ENCODE measurements at places on chromosomes 4 and X.
A peak's percentile ranks its signal among the peaks of the same experiment; 100 is the strongest.

DNA sequence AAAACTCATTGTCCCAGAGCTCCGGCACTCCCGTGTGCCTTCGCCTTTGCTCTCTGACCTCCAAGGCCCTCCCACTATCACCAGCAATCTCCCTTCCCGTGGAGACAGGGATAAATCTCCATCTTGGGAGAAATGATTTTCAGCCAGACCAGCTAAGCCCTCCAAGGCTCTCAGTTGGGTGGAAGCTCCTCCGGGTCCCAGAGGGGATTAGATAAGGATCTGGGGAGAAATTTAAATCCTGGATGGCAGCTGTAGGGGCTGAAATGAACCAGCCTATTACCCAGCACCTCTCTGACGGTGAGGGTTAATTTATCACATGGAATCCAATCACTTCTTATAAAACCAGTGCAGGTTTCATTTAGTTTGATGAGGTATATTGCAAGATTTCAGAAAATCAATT, 366.2 kb downstream of the FBXW7 start:
- DNase-seq: no peak

- DNase-seq: no peak
Observed at GRCh38 chrX:53354669-53355068, 67.8 kb downstream of the SMC1A start.

- DNase-seq: no peak
Observed at GRCh38 chr4:161554372-161554990, 609.3 kb downstream of the FSTL5 start.

GRCh38 chr4:11404431-11404830, 24.3 kb downstream of the HS3ST1 start:
- DNase-seq: no peak

GRCh38 chrX:10243106-10243505, 86.3 kb downstream of the CLCN4 start:
- DNase-seq: no peak

DNA sequence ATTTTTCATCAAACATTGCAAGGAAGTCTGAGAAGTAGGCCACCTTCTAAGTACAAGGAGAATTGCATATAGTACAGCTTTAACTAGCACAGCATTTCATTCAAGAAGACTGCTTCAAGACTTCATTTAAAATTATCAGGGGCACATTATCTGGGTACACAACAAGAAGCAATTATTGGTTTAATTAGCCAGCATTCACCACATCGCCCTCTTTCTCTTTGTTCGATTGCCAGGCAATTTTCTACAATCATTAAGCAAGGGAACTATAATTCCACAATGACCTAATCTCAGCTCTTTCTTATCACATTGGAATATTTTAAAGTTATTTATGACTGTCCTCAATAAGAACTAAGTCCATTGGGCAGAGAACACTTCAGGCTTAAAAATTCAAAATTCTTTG, 1347.1 kb upstream of the PABPC4L start:
- DNase-seq: no peak

DNA sequence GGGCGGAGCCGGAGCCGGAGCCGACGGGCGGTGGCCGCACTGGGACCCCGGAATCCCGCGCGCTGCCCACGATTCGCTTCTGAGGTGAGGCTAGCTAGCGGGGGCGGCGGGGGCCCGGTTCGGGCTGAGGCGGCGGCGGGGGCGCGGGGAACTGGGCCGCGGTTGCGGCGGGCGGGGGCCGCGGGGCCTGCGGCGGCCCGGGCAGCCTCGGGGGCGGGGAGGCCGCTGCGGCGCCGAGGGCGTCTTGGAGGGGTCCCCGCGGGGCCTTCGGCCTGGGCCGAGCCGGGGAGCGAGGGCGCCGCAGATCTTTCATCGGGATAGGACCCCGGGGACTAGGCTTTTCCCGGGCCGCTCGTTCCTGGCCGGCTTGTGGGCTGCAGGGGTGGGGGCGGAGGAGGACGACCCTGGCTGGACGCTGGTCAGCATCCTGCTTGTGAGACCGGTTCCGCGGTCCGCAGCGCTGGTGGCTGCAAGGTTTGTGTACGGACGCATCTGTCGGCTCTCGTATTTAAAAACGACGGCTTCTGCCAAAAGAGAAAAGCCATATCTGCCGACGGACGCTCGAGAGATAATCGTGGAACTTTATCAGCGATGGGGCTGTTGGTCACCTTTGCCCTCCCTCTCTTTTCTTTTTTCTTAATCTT, 419 bp downstream of the ADD1 start:
- DNase-seq: peak; percentile 50

DNA sequence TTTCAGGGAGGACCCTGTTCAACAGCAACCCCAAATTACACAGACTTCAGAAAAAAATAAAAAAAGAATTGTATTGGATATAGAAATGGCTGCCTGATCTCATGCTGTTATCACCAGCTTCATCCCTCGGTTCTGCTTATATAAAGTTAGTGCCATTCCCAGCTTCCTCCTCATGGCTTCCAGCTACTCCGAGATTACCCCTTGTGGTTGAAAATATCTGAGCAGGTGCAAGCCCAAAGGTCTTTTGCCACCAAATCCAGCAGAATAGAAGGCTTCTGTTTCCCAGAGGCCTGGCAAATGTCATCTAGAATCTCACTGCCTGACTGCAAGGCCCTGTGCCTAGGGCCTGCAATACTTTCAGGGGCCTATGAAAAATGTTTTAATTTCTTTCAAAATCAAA, 13.8 kb upstream of the HPGDS start:
- DNase-seq: no peak

DNA sequence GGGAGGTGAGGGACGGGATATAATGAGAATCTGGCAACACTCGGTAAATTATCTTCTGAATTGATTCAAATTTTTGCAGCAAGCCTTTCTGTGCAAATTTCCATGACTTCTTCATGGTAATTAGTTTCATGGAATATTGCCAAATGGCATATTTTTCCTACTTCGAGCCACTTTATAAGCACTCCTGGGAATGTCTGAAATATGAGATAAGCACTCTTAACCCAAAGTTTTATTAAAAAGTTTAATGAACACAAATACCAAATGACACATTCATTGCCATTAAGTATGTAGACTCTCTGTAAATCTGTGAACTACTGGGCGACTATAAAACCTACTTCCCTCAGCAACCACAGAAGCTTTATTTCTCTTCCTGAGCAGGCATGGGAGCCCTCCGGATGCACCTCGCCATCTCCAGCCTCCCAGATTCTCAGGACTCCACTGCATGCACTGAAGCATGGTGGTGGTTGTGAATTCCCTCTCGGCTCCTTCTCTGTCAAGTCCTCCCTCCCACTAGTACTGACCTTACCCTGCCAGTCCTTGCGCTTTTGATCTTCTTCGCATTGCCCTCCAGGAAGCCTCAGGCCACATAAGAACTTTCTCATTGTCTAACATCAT, 154.4 kb upstream of the RPL34 start:
- DNase-seq: no peak

DNA sequence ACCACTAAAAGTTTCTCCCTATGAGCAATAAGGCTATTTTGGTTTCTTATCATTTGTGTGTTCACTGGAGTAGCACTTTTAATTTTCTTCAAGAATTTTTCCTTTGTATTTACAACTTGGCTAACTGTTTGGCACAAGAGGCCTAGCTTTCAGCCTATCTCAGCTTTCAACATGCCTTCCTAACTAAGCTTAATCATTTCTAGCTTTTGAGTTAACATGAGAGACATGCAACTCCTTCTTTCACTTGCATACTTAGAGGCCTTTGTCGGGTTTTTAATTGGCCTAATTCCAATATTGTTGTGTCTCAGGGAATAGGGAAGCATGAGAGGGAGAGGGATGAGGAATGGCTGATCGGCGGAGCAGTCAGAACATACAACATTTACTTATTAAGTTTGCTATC, 349.8 kb downstream of the OPHN1 start:
- no peak for DNase-seq

DNA sequence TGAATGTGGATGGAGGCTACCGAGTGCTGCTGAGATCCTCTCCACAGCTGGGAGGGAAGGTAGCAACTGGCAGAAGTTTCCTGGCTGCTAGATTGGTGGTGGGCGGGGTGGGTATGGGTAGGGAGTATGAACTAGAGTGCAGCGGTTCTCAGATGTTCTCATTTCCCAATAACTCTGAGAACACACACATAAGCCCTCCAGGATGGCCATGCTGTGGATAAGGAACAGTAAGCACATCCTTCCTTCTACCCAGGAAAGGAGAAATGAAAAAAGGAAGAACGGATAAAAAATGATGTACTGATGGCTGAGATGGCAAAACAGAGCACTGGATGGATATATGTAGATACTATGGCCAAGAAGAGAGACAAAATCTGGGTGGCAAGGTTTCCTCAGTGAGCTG, 116.0 kb downstream of the ZNF827 start:
- no peak for DNase-seq

DNA sequence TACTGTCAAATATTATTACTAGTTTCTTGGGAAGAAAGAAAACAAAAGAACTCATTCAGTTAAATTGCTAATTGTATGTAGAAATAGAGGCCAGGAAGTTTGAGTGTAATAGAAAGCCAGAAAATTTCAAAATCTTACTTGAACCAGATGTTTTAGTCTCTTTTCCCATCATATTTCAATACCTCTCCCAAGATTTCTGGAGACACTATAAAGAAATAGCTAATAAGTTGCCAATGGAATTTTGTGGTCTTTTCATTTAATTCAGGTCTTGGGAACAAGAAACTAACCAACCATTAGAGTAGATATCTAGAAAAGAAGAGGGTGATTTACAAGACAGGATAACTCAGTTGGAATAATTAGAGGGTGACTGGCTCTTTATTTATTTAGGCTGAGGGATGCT, 112.2 kb downstream of the AGTR2 start:
- no peak for DNase-seq

GRCh38 chrX:130915302-130915701, 12.3 kb upstream of the ENOX2 start:
- DNase-seq: no peak

- DNase-seq: peak; percentile 21
Observed at GRCh38 chr4:91171217-91171616, 1044.0 kb downstream of the CCSER1 start.

DNA sequence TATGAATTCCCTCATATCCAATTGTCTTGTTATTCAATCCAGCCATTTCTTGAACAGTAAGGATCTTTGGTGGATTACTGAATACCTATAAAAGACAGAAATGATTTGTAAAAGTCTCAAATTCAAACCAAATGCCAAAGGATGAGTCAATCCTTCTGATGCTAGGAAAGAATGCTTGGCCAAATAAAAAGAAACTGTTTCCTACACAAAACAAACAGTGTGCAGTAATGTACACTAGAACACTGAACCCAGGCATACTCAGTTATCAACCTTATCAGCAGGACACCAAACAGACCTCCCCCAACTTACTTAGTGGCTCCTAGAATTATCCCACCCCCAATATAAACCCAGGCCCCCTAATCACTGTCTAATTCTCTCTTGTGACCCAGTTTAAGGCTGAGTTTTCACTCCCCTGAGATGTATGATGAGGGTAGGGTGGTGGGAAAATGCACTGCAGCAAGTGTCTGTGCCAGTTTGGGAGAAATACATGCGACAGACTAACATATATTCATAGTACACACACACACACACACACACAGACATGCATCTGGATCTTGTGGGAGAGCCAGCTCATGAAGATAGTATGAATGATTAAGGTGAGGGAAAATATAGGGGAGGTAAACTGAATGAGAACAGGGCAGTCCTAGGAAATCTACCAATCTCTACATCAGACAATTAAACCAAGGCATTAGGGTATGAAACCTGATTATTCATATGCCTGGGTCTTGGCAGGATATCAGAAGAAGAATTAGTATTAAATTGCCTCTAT, 35.0 kb downstream of the CLDN2 start:
- DNase-seq: no peak

DNA sequence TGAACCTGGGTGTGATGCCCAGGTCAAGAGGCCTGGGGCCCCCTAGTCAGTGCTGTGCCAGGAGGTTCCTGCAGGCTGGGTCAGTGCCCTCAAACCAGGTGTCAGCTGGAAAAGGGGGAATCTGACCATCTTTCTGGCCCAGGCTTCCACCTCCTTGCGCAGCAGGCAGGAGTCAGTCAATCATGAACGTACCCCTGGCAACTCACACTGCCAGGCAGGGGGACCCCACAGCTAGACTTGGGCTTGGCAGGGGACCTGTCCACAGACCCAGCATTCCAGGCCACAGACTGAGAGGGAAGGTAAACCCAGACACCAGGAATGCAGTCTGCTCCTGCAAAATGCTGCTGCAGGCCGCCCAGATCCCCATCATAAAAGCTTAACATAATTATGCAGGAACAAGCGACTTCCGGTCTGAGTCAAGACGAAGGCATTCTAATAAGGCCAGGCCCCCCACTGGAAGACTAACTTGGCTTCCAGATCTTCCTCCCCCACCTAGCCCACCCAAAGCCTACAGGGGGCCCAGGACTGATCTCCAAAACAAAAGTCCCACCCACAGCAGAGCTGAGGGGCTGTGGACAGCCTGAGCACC, 156.3 kb downstream of the BCOR start:
- DNase-seq: no peak

DNA sequence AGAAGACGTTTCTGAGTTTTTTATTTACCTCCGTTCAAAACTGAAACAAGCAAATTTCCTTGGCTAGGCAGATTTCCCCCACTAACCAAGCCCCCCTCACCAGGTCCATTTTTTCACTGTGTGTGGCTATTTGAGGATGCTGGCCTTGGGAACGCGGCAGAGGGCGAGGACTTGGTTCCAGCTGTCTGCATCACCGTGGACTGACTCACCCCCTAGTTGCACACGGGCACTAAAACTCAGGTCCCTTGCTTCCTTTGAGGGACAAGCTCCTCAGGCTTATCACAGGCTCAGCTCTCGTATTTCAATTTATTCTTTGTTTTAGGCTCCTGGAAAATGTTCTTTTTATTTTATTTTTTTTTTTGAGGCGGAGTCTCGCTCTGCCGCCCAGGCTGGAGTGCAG, 8.4 kb upstream of the MTNR1A start:
- peak; percentile 26 for DNase-seq
